Activated CD4-positive, alpha-beta T cell treated with anti-CD3 and anti-CD28 coated beads, Interleukin-2, amount 10 ng/mL, durations not matched to agents 7 days and 5 days (primary cell): ENCODE measurements at places on chromosomes 5 and 9. TPM values are rescaled to one million over a fixed set of nuclear protein-coding genes. Genes with fewer than 3 reads are reported as not detected.

DNA sequence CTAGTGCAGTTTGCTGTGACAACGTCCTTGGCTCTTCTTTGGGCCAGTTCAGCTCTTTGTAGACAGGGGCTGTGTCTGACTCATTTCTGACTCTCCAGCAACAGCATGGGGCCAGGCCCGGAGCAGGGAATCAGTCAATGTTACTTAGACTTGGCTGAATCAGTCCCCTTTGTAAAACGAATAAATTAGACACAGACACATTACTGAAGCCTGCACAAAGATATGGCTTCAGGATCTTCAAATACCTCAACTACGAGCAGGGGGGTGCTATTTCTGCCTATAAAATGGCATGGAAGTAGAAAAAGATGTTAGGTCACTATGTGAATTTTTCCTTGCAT, 204.7 kb downstream of the TTLL11 start:
- no peak for DNase-seq

DNA sequence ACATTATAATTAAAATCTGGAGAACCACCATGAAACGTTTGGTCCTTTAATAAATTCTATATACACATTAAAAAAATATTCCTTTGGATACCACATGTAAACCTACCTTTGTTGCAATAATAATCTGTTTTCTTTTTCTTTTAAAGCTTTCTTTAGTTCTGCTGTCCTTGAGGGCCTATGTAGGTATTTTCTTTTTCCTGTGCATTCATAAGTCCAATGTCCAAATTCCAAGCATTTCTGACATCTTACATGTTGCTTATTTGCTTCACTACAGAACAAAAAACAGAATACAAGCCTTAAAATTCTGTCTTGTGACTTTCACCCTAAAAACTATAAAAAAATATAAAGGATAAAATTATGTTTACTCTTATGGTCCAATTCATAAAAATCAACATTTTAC, 19.7 kb downstream of the ZCCHC10 start:
- DNase-seq = no peak

- DNase-seq = no peak
Measured at GRCh38 chr5:102243213-102243612, 52.9 kb downstream of the SLCO4C1 start.

The BNC2 gene
- total RNA-seq = not detected

- peak; percentile 10 for DNase-seq
Measured at GRCh38 chr9:72586388-72587130, 65.2 kb downstream of the TMC1 start.

GRCh38 chr5:67957374-67957773, 258.2 kb upstream of the PIK3R1 start:
- DNase-seq = no peak

DNA sequence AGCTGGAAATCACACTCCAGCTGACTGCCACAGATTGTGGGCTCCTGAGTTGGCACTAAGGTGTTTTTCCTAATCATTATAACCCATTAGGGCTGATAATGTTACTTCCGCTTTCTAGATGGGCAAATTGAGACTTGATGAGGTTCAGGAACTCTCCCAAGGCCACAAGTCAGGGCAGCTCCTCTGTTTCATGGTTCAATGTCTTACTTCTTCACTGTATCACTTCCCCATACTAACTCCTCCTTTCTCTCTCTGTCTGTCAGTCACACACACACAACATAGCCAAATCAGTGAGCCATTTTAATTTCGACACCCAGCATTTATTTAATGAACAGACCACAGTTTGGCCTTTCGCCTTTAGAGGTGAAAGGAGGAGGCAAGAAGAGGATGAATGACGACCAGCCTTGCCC, 17.8 kb upstream of the TRAF1 start:
- DNase-seq = no peak

The IFNA13 gene
- total RNA-seq = not detected

The SEPTIN8 gene
- 21.6 TPM for total RNA-seq

GRCh38 chr5:131514316-131515283, 120.4 kb downstream of the RAPGEF6 start:
- peak; percentile 40 for DNase-seq

DNA sequence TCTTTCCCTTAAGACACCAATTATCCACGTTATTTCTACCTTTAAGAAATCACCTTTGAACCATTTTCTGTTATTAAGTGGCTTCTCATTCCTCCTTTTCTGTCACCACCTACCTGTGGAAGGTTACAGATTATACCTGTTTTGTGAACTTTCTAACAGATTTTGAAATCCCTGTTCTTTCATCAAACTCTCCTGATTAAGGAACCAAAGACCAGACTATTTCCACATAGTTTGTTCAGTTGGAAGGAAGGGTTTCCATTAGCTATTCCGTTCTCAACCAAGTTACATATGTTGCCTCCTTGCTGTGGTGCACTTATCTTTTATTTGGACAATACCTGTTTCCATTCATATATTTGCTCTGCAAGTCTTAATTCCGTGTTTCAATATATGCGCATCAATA, 343.6 kb downstream of the ADGRV1 start:
- no peak for DNase-seq

DNA sequence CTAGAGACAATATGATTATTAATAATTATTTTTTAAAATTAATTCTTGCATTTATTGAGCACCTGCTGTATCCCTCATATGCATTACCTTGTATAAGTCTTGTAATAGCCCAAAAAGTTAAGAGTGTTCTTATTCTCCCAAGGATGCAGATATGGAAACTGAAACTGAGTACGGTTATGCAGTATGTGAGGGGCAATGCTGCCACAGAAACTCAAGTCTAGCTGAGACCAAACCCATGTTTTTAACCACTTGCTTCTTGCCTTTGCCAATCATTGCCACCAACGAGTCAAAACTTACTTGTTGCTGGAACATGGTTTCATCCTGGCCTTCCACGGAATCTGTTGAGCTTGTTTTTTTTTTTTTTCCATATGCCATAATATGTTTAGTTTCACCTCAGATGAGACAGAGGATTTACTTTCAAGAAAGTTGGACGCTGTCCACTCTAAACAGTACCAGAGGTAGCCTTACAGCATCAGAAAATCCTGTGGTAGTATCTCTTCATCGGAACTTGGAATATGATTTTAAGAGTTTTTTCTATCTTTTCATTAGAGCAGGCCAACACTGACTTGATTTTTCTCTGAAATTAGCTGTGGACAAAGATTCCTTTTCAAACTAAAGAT, 27.9 kb downstream of the DOCK8 start:
- peak; percentile 40 for DNase-seq

DNA sequence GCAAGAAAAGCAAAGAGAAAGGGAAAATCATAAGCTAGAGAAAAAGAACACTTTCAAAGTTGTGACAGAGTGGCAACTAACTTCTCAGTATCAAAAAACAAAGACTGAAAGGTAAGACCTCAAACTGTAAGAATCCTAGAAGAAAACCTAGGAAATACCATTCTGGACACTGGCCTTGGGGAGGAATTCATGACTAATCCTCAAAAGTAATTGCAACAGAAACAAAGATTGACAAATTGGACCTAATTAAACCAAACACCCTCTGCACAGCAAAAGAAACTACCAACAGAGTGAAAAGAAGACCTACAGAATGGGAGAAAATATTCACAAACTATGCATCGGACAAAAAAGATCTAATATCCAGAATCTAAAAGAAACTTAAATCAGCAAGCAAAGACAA, 79.1 kb downstream of the FEM1C start:
- no peak for DNase-seq

DNA sequence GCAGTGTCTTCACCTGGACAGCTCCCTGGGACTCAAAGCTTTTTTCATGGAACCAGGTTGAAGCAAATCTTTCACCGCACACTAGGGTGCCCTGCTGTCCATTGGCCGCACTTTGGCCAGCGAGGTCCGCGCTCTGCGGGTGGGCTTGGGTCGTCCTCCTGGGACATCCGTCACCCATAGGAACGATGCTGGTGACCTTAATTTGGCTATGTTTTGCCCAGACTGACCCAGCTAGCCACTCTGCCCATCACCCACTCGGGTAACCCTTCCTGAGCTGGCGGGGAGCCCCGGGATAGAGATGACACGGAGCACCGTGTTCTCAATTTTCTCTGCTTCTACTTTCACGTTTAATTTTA, 25.9 kb downstream of the ZDHHC11B start:
- no peak for DNase-seq
